ENCODE measurements at places on chromosomes 7 and 10. TPM values are rescaled to one million over a fixed set of nuclear protein-coding genes. Genes with fewer than 3 reads are reported as not detected.

PAX4 gene
- not detected for total RNA-seq

DNA sequence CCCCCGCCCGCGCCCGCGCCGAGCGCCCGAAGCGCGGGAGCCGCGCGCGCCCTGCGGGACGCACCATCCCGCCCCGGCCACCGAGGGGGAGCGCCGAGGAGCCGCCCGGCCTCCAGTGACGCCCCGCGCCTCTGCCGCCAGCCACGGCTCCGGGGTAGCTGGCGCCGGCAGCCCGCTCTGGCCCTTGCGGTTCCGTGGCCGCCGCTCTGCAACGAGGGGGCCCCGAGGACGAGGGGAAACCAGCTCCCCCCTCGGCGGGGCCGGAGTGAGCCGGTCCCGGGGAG, at the start of gene PAXIP1:
Gene PAXIP1 (minus strand): TSS at position 33 of the 284 bp plus-strand sequence. CDS start 195 bp downstream, outside the sequence.
- DNase-seq, result no peak

DNA sequence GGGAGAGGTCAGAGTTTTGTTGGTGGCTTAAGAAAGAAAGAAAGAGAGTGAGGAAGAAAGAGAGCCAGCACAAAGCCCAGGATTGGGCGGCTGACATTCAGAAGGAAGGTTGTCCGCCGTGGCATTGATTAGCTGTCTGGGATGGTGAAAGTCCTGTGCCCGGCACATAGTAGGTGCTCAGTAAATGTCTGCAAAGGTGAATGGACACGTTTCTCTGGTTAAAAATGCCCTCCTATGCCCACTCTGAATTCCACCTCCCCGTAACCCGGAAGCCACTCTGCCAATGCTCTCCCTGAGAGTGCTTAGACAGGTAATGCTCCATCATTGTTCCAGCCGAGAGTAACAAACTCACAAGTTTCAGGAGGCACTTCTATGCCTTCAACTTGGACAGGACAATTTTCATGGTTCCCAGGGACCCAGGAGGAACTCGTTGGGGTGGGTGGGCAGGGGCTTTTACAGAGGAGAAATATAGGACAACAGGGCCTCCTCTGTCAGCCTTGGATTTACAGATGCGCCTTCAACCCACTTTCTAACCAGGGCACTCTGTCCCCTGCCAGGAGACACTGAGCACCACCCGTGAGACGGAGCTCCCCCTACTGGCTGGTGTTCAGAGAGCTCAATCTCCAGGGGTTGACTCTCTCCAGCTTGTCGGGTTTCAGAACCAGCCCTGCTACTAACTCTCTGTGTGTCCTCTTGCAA, 411.5 kb upstream of the ZMIZ1 start:
- DNase-seq, result peak; percentile 86

- DNase-seq, result no peak
Observed at GRCh38 chr10:68221196-68221595, 10.7 kb downstream of the ATOH7 start.
